Mucosa of descending colon (tissue), 3 donors: ENCODE measurements at places on chromosomes 13 and 19.

DNA sequence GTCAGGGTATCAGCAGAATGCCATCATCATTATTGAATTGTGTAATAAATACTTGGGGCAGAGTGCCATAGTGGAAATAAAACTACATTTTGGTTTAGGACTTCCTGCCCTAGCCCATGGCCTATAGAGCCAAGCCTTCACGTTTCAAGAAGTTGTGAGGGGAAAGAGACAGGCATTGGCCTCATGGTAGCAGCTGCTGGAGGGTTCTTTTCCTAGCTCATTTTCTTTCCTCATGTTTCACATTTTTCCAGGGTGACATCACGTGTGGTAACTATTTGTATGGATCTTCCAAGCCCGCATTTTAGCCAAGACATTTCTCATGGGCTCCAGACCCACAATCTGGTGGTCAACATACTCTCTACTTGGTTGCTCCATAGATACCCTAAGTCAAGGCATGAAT, 80.4 kb downstream of the LRCH1 start:
- DNase-seq: no peak

DNA sequence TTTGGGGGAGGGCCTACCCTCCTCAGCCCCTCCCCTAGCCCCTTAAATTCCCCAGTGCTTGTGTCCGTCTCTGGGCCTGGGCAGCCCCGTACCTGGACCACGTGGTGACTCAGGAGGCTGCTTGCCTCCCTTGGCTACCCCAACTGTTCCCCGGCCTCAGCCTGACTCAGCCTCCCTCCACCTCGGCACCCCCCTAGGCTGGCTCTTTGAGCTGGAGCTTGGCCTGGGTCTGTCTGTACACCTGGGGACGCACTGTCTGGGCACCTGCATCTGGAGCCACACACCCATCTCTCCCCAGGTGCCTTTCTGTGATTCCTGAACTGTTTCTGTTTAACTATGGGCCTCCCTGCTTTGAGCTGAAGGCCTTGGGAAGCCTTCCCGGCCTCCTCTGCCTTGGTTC, 1.8 kb upstream of the KLK14 start:
- DNase-seq: no peak

DNA sequence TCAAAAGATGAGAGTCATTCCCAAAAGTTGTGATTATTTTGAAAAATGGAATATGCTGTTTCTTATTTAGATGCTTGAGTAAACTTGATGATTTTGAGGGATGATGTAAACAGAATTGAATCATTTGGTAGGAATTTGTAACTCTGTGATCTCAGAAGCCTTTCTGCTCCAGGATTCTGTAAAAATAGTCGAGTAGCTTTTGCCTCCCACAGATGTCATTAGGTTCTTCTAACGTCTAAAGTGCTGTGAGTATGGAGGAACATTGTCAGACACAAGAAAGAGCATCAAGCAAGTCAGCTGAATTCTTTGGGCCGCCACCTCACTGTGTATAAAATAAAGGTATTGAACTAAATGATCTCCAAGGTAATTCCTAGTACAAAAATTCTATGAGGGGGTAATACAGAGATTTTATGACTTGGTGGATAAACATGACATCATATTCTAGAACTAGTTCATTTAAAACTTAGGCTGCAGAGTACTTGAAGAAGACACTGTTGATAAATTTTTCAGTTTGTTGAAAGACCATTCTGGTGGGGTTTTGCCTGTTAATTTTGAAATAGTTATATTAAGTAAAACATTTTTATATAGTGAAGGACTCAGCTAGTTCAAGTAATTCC, 1.4 kb upstream of the GPR183 start:
- no peak for DNase-seq

DNA sequence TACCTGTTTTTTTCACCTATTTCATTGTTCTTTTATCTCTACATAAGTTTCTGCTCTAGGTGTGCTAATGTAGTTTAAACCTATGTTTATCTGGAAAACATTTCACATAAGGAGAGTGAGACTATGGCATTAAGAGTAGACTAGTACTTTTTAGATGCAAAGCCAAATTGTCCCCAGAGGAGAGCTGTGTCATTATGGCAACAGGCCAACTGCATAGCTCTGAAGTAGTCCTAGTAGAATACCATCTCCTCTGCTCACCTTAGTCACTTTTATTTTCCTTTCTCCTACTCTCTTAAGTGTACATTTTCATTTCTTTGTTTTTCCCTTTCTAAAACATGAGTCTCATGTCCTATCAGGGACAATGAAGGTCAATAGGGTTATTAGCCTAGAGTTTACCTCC, 123.1 kb downstream of the ITGBL1 start:
- no peak for DNase-seq

GRCh38 chr13:45084515-45084914, 35.8 kb upstream of the GTF2F2 start:
- no peak for DNase-seq
